ENCODE measurements at places on chromosomes 2 and 18.

DNA sequence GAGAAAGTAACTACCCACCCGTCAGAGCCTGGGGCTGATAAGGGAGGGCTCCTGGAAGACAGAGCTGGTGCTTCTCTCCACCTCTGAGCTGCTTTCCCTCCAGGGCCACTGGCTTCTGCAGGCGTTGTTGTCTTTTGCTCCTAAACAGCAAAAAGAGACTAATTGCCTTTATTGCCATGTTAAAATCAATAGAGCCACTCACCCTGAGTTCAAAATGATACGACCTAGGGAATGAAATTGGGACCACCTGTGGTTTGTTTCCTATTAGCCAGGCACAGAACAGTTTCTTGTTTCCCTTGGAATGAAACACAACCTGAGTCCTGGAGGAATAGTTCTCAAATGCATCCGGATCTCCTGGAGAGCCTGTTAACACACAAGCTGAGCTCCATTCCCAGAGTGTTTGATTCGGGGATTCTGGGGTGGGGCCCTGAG lies 45.8 kb downstream of the TCF7L1 start:
- no peaks in the 10 kb centered on the region for H3K27me3 ChIP-seq
- H3K4me3 ChIP-seq, result no peak overlapping the region
- H3K4me1 ChIP-seq, result peaks cover 15% of the 10 kb centered on the region
- no peak overlapping the region for H3K27ac ChIP-seq
- DNase-seq, result no peak

DNA sequence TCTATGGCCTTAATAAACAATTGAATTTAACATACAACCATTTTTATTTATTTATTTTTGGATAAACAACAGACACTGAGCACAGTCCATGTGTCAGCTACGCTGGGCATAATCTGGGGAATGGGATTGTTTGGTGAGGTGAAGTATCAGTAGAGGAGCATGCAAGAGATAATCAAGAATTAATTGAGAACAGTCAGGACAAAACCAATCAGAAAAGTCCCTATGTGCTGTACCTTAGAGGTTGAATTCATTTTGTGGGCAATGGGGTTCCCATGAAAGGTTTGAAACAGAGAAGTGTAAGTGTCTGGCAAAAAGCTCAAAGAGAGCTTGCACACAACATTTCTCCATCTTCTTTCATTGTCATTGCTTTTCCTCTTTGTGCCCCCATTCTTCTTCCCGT lies 198.2 kb downstream of the RNF144A start:
- DNase-seq, result no peak
- no peaks in the 10 kb centered on the region for H3K36me3 ChIP-seq
- no peak overlapping the region for H3K27ac ChIP-seq
- no peak overlapping the region for H3K4me3 ChIP-seq
- no peaks in the 10 kb centered on the region for H3K27me3 ChIP-seq

DNA sequence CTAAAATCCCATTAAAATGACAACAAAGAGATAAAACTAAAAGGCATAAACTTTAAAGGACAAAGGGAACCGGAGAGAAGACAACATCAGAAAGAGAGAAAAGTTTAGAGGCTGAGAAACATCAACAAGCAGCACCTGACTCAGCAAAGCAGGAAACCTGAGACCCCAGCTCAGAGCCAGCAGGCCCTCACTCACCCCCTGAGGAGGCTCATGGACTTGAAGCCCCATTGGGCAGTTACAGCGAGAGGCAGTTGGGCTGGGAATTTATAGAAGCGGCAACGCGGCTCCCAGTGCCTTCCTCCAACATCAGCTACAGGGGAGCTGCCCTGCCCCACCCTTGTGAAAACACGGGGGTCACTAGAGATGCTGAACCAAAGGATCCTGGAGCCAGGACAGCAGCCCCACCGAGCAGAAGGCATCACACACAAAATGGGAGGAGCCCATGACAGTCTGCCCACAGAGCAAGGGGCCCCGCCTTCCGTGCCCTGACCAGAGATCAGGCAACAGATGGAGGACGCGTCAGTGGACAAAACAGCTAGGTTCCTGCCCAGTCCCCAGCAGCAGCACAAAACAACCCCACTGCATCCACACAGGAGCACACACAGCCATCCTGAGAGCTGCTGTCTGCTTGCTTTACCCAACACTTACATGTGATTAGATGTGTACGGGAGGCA lies 52.7 kb downstream of the CMPK2 start:
- peaks cover 2% of the 10 kb centered on the region for H3K4me1 ChIP-seq
- H3K4me3 ChIP-seq, result no peak overlapping the region
- H3K27me3 ChIP-seq, result peaks cover 4% of the 10 kb centered on the region

GRCh38 chr18:47226660-47227059 lies 24.8 kb downstream of the SKOR2 start:
- no peaks in the 10 kb centered on the region for H3K27me3 ChIP-seq
- DNase-seq, result no peak
- no peak overlapping the region for H3K4me3 ChIP-seq
- no peaks in the 10 kb centered on the region for H3K4me1 ChIP-seq
- no peak overlapping the region for H3K27ac ChIP-seq
- H3K36me3 ChIP-seq, result no peaks in the 10 kb centered on the region

- no peak overlapping the region for H3K4me3 ChIP-seq
- H3K27ac ChIP-seq, result no peak overlapping the region
- H3K27me3 ChIP-seq, result no peaks in the 10 kb centered on the region
- peak; percentile 14 for DNase-seq
- peaks cover 57% of the 10 kb centered on the region for H3K36me3 ChIP-seq
- peaks cover 14% of the 10 kb centered on the region for H3K4me1 ChIP-seq
Observed at GRCh38 chr2:20728114-20728758, 61.3 kb downstream of the GDF7 start.

GRCh38 chr18:49733321-49733720 lies 80.0 kb downstream of the ACAA2 start:
- no peak for DNase-seq
- peaks cover 6% of the 10 kb centered on the region for H3K4me1 ChIP-seq
- no peaks in the 10 kb centered on the region for H3K27me3 ChIP-seq
- H3K4me3 ChIP-seq, result no peak overlapping the region

DNA sequence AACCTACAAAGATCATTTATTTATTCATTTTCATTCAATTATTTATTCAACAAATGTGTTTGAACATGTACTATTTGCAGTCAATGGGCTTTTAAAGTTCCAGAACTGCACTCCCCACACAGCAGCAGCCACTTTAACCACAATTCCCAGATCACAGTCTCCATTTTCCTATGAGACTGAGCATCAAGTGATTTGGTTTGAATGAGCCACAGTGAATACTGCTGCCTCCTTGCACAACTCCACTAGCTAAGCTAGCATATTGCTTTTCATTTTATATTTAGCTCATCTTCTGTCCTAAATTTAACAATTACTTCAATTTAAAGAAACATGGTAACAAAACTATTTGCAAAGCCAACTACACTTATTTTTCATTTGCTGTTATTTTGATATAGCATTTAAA lies 353.4 kb upstream of the VRK2 start:
- no peak overlapping the region for H3K4me3 ChIP-seq
- no peaks in the 10 kb centered on the region for H3K27me3 ChIP-seq
- H3K27ac ChIP-seq, result no peak overlapping the region
- no peaks in the 10 kb centered on the region for H3K36me3 ChIP-seq
- H3K4me1 ChIP-seq, result no peaks in the 10 kb centered on the region
- DNase-seq, result no peak

DNA sequence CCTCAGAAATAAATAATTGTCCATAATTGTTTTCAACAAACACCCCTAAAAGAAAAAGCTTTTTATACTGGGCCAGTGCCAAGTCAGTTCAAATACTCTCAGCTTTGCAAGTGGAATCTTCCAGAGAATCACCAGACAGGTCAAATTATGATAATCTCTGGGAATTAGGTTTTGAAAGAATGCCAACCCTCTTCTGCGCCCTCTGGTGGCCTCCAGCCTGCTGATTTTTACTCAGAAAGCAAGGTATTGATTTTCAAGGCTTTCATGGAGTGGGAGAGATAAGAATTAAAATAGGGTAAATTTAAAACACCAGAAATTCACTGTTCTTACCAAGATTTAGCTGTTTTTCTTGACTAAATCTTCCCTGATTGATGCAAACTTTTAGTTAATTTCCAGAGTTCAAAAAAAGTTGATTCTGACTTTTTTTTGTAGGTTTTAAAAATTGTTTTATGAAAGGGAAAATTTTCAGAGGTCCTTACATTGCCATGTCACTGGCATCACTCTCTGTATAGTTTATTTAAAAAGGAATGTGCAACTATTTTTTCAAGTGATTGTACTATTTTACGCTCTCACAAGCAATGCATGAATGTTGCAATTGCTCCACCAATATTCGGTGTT lies 282.9 kb upstream of the TNP1 start:
- no peak overlapping the region for H3K4me3 ChIP-seq
- DNase-seq, result no peak
- no peak overlapping the region for H3K27ac ChIP-seq
- H3K36me3 ChIP-seq, result no peaks in the 10 kb centered on the region

DNA sequence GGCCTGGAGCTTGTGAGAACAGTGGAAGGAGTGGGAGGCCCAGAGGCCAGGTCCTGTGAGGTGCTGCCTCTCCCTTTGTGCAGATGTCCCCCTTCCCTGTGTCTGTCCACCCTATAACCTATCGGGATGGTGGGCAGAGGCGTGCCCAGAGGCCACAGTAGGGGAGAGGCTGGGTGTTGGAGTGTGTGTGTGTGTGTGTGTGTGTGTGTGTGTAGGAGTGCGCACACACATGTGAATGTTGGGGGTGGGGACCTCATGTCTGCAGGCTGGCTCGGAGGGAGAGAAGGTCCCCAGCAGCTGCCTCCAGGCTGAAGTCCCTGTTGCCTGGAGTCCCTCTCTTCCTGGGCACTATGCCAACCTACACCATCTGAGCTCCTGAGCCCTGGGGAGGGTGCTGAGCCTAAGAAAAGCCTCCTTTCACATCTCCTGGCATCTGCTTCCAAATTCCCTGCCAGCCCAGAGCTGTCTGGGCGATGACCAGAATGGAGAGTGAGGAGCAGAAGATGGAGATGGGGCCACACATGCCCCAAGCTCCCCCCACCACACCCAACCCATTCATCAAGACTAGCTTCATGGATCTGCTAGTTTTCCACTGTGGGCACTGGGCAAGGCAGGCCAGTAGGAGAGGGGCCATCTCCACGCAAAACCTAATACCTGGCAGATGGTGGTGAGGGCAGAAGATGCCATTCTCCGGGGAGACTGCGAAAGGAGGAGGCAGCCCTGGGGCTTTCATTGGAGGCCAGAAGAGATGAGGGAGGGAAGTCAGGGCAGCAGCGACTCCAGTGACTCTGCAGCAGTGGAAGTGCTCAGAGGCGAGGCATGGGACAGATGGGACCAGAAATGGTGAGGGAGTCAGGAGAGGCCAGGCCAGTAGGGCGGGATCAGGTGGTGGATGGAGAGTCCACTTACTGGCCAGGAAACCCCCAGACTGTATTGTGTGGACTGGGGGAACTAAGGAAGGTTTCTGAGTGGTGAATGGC lies 20.3 kb downstream of the KCNK3 start:
- no peaks in the 10 kb centered on the region for H3K27me3 ChIP-seq
- H3K4me3 ChIP-seq, result no peak overlapping the region
- H3K4me1 ChIP-seq, result peaks cover 18% of the 10 kb centered on the region
- no peaks in the 10 kb centered on the region for H3K36me3 ChIP-seq
